ENCODE measurements at places on chromosomes 3 and 15.

DNA sequence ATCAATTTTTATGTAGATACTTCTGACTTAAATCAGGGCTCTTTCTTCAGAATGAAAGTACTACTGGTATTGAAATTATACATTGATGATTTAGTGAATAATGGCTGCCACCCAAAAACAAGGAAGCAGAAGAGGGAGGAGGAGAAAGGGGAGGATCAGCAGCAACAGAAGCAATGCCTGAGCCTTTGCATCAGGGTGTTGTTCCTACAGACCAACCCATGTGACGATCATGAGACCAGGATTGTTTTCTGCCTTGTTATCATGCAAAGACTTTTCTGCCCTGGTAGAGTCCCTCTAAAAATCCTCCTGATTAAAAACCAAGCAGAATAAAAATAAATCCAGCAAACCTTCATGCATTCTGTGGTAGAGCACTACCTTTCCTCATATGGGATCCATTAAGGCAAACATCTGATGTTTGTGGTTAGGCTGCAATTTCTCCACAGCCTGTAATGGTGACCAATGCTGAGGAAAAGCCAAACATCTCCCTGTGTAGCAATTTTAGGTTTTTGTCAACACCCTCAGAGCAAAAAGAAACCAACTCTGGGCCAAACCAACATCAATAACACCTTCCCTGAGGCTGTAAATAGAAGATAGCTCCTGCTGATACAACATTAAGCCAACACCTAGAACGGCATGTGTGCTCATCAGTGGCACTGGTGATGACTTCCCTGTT lies 191.7 kb downstream of the ATP8B4 start:
- DNase-seq: no peak

DNA sequence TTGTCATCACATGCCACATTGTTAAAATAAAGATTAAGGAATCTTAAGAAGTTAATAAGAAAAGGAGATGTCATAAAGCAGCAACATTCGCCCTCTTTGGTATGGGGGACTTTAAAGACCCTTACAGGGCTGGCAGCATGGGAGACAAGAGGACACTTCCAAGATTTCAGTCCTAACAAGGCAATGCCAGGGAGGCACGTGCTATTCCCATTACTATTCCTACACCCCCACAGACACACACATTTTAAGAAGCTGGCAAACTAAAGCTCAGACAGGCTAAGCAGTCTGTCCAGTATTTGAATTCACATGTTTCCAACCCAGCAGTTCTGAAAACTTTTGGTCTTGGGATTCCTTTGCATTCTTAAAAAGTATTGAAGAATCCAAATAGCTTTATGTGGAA lies 80.8 kb downstream of the WDR49 start:
- DNase-seq: no peak

DNA sequence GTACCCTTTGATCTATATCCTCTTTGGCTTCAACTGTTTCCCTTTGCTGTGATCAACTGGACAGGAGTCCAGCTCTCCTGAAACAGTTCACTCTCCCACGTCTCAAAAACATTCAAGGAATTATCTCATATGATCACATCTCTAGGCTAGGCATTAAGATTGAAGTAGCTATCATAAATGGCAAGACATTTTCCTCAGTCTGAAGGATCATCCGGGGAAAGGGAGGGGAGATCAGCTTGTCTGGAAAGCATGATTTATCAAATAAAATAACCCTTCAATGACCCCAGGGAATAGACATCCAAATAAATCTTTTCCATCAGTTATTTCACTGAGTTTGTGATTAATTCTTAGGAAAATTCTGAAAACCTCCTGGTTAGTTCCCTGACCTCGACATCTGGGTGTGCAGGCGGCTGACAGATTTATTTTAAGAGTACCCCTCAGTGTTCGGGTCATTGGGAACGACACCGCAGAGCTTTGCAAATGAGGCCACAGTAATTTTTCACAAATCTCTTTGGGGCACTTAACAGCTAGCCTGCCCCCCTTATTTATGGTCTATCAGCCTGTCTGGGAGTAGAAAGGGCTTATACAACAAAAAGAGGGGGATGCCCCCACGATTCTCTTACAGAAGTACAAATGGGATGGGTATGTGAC lies 65.8 kb downstream of the NSMCE3 start:
- no peak for DNase-seq

DNA sequence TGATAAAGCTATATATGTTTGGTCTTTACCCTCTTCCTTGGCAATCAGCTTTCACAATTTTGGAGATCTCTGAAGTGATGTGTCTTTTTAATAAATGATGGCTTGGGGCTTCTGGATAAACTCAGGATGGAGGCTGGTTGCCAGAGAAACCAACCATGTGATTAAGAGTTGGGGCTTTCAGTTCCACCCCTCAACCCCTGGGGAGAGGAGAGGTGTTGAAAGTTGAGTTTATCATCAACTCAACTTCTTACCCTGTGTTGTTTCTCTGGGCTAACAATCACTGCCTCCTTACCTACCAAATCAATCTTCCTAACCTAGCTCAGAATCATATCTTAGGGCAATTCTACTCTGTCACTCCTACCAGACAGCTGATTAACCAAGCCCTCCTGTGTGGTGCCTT lies 735.8 kb downstream of the ZPLD1 start:
- no peak for DNase-seq

GRCh38 chr15:81491414-81492096 lies 117.5 kb upstream of the TMC3 start:
- no peak for DNase-seq

GRCh38 chr3:48352546-48352945 lies 19.1 kb upstream of the SPINK8 start:
- DNase-seq: no peak

DNA sequence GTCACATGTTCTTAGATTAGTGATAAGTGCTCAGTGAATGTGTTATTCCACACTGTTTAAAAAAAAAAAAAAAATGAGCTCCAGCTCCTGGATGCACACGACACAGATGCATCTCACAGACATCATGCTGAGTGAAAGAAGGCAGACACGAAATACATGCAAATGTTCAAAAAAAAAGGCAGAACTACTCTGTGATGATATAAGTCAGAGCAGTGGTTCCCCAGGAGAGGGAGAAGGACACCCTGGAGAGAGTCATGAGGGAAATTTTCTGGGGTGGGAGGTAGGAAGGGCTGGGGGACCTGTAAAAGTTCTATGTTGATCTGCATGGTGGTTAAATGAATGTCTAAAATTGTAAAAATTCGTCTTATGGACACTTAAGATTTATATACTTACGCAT lies 4.3 kb downstream of the CSRNP1 start:
- DNase-seq: no peak

GRCh38 chr3:122255757-122256439 lies 69.2 kb upstream of the CSTA start:
- no peak for DNase-seq

DNA sequence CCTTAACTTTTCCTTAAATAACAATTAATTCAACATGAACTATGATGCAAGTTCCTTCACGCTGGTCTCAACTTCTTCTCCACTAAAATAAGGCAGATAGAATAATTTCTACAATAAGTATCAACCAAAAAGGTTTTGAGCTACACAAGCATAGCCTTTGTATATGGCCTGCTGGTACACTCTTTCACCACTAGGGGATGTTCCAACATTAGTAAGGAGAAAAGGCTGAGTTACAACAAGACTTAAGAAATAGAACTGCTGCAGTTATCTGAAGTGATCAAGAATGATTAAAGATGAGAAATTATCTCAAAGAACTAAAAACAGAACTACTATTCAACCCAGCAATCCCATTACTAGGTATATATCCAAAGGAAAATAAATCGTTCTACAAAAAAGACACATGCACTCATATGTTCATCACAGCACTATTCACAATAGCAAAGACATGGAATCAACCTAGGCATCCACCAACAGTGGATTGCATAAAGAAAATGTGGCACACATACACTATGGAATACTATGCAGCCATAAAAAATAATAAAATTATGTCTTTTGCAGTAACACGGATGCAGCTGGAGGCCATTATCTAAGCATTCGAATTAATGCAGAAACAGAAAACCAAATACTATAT lies 14.4 kb downstream of the ATP13A3 start:
- no peak for DNase-seq

- DNase-seq: no peak
Observed at GRCh38 chr15:49877117-49877872, 241.7 kb downstream of the ATP8B4 start.

DNA sequence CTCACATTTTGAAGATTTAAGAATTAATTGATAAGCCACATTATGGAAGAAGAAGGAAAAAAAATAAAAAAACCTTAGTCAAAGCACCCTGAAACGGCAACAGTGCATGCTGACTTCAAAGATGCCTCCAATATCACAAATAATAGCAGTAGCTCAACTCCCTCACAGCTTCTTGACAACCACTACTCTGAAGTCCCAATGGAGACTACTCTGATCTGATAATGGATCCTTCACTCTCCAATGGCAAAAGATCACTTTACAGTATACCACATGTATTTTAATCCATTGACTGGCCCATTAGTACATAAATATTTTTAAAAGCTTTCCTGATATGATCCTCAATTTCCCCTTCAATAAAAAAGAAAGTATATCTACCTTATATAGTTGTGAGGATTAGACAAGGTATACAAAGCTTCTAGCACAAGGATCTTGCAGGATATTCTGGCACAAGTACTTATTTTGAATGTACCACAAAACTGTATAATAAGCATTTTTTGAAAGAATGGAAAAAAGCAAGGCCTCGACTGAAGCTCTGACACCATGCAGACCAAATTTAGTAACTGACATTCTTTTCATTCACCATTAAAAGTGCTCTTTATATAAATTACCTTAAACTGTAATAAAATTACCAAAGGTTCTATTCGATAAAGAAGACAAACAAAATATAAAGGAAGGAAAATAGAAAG lies 91.9 kb downstream of the PEAK1 start:
- no peak for DNase-seq
